ENCODE measurements at places on chromosomes 6 and 20.

DNA sequence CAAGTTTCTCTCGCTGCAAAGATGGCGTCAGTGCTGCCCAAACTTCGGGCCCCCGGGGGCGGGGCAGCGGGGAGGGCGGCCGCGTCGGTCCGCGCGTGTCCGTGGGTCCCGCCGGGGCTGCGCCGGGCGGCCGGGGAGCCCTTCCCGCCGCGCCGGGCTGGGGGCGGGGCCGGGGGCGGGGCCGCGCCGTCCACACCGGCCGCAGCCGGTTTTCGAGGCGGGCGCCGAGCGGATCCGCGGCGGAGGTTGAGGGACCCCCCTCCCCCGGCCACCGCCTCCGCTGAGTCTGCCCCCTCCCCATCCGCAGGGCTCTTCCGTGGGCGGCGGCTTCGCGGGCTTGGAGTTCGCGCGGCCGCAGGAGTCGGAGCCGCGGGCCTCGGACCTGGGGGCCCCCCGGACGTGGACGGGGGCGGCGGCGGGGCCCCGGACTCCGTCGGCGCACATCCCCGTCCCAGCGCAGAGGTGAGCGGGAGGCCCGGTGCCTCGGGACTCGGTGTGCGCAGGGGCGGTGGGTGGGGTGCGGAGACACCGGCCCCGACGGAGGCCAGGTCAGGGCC, 572 bp downstream of the SLC2A4RG start:
- DNase-seq = no peak

GRCh38 chr20:36506253-36506652, 35.1 kb upstream of the MYL9 start:
- no peak for DNase-seq

DNA sequence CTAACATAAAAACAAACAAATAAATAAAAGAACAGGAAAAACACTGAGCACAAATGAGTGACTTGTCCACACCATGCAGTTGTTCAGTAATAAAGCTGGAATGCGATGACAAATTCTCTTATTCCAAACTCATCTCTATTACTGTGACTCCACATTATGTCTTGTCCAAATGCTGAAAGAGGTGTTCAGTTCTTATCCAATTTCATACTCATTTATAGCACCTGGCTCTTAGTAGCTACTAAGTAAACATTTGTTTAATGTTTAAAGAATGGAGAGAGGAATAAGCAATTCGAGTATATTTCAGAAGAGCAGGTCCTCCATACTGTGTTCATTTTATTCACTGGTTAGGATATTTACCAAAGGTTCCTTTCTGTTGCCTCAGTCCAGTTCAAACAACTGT, 439.0 kb upstream of the JAG1 start:
- no peak for DNase-seq

GRCh38 chr6:150169181-150169580, 26.3 kb downstream of the PPP1R14C start:
- no peak for DNase-seq

GRCh38 chr6:117542493-117542892, 59.8 kb downstream of the GOPC start:
- no peak for DNase-seq

DNA sequence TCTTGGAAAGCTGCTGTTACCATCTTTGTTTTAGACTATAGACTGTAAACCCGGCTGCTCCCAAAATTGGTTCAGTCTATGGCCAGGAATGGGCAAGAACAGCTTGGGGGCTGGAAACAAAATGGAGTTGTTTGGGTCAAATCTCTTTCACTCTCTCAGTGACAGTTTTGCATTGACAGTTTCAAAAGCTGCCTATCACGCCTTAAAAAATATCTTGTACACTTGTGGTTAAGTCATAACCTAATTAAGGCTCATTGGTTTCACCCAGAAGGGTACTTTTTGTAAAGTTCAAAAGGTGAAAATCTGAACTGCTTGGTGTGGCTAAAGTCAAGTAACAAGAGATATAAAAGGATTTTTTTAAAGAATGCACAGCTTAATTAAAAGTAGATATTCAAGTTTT, 76.1 kb upstream of the PRL start:
- no peak for DNase-seq

- DNase-seq = no peak
Observed at GRCh38 chr6:70763754-70764510, 96.2 kb downstream of the SMAP1 start.

GRCh38 chr20:1801929-1802306, 93.3 kb upstream of the SIRPA start:
- no peak for DNase-seq

DNA sequence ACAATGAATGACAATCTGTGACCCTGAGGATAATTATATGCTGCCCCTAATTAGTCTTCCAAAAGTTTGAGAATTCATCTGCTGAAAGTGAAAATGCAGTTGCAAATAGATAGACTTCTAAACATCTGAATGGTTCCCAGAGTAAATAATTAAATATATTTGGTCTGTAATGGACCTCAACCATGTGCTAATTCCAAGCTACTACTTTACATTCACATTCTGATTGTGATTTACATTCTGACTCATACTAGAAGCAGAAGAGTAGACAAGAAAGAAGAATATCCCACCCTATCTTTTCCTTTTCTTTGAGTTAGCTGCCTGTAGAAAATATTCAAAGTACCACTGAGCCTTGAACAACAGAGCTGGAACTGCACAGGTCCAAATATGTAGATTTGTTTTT, 80.8 kb downstream of the PTPRK start:
- no peak for DNase-seq
